ENCODE measurements at places on chromosomes 16 and 17.

- no peak for DNase-seq
These were observed 46.1 kb upstream of the NLK start for GRCh38 chr17:27996202-27997043.

DNA sequence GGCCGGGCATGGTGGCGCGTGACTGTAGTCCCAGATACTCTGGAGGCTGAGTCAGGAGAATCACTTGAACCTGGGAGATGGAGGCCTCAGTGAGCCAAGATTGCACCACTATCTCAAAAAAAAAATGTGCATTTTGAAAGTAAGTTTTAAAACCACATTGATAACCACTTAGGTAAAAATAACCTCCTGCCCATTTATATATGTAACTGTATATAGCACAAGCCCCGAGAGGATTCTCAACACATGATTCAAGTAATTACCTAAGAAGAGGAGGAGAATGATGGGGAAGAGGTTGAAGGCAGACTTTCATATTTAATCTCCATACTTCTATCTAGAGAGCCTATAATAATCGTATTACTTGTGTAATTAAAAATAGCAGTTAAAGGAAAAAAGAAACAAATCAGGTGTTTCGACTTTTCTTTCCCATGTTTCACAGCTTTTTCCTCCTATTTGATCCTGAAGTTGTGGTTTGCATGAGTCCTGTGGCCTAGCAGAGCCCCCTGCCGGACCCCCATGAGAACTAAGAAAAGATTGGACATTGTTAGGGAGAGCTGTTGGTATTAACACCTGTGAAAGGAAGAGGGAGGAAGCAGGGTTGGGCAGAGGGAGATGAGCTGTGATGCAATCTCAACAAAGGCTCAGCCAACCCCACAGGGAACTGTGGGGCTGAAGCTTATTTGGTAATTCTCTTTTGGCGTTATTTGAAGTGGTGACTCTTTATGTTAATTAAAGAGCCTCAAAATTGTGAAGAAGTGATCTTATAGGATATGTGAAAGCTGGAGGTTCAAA, 22.1 kb downstream of the PMFBP1 start:
- DNase-seq, result no peak

GRCh38 chr17:77027271-77027889, 113.4 kb upstream of the SEC14L1 start:
- DNase-seq, result no peak

DNA sequence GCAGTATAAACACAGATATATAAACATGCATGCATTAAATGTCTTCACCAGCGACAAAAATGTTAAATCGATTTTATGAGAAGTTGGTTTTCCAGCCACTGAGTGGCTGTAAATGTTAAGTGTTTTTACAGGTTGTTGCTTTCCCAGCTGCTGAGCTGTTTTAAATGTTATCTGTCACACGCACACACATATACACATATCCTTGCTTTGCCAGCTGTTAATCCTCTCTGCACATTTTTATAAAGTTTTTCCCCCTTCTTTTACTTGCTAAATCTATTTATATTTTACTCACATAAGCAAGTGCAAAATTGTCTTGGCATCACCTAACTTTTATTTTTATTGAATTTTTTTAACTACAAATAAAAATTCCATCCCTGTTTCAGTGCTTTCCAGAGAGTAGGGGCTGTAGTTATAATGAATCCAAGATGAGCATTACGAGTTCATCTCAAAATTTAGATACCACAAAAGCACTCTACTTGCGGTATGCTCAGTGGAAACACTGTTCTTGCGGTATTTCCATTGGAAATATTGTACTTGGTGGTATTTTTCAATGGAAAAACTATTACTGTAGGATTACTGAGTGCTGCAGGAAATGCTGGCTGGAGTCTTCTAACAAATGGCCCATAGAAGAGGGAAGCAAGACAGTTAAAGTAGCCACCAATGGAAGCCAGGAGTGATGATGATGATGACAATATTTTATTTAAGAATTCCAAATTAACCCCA, 124.9 kb upstream of the KCNJ16 start:
- no peak for DNase-seq

DNA sequence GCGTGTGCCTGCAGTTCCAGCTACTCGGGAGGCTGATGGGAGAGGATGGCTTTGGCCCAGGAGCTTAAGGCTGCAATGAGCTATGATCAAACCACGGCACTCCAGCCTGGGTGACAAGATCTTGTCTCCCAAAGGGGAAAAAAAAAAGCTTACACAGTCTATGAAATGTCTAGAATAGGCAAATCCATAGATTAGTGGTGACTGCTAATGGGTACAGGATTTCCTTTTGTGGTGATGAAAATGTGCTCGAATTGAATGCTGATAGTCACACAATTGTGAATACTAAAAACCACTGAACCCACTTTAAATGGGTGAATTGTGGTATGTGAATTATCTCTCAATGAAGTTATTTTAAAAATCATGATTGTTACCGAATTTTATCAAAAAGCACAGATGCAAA, 14.9 kb downstream of the USP7 start:
- DNase-seq, result no peak

- DNase-seq, result no peak
These were observed 53.0 kb downstream of the GPRC5B start for GRCh38 chr16:19831678-19832077.

GRCh38 chr16:54237-54581, 581 bp downstream of the SNRNP25 start:
- no peak for DNase-seq

GRCh38 chr16:31874366-31875111, 932 bp downstream of the ZNF267 start:
- no peak for DNase-seq

DNA sequence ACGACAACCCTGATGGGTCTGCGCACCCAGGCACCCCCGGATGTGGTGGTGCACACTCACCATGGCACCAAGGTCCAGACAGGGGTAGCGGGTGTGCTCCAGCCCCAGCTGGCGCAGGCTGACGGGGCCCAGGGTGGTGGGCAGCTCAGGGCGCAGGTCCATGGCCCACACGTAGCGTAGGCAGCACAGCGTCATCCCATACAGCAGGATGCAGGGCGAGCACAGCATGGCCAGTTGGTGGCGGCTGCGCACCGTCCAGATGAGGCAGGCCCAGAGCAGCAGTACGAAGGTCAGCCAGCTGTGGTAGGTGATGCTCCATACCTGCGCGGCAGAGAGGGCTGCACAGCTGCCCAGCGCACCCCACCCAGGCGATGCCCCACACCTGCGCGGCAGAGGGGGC, 29.8 kb downstream of the CTU2 start:
- DNase-seq, result no peak

GRCh38 chr16:55499951-55500529, 8.8 kb upstream of the LPCAT2 start:
- no peak for DNase-seq

DNA sequence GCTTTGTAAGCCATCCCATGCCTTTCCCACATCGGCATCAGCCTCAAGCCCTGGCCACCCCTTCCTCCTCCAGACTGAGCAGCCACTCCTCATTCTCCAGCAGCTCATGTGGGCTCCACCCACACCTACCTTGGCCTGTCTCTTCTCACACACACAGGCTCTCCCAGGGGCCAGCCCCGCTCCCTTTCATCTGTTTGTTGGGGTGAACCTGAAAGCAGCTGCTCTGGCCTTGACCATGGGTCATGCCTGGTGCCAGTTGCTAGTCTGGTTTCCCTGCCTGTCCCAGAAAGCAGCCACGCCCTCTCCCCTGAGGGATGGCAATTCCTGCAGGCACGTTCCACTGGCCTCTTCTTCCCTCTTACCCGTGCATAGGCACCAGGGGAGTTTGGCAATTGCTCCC, 11.4 kb upstream of the TMEM238L start:
- no peak for DNase-seq

DNA sequence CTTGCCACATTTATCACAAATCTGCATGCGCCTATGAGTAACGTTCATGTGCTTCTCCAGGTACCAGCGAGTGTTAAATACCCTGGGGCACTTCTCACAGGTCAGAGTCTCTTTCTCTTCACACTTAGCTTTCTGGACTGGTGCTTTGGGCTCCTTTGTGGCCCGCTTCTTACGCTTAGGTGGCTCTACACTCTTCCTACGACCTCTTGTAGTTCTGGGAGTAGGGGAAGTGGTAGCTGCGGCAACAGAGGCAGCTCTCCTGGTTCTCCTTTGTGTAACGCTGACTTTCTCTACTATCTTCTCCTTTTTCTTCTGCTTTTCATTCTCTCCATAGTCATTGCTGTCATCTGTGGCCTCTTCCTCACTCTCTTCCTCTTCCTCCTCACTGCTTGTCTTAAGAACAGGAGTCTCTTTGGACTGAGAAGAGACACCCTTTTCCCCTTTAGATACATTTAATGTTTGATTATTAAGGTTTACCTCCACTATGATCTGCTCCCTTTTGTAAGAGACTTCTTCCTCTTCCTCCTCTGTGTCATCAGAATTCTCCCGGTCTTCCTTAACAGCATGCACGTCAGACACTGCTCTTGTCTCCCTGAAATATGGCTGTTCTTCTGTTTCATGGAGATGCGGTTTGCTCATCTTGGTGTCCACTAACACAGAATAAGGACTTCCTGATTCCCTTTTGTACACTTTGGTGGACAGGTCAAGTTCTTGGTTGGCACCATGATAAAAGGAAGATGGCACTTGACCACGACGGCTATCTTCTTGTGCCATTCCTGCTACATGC, 45.0 kb downstream of the ZNF652 start:
- no peak for DNase-seq

GRCh38 chr16:81415751-81416150, 28.9 kb upstream of the CMIP start:
- DNase-seq, result no peak

DNA sequence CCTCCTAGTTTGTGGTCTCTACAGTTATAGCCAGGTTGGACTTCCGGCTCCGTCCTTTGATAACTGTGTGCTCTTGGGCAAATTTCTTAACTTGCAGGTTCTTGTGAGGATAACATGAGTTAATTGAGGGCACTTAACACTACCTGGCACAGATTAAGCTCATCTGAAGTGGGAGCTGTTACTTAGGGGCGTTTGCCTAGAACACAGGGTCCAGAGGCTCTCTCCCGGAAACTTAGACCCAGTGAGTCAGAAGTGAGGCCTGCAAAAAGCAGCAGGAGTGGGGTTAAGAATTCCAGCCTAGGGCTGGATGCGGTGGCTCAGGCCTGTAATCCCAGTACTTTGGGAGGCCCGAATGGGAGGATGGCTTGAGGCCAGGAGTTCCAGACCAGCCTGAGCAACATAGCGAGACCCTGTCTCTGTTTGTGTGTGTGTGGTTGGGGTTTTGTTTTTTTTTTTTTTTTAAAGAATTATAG, 1.4 kb downstream of the MVP start:
- no peak for DNase-seq

DNA sequence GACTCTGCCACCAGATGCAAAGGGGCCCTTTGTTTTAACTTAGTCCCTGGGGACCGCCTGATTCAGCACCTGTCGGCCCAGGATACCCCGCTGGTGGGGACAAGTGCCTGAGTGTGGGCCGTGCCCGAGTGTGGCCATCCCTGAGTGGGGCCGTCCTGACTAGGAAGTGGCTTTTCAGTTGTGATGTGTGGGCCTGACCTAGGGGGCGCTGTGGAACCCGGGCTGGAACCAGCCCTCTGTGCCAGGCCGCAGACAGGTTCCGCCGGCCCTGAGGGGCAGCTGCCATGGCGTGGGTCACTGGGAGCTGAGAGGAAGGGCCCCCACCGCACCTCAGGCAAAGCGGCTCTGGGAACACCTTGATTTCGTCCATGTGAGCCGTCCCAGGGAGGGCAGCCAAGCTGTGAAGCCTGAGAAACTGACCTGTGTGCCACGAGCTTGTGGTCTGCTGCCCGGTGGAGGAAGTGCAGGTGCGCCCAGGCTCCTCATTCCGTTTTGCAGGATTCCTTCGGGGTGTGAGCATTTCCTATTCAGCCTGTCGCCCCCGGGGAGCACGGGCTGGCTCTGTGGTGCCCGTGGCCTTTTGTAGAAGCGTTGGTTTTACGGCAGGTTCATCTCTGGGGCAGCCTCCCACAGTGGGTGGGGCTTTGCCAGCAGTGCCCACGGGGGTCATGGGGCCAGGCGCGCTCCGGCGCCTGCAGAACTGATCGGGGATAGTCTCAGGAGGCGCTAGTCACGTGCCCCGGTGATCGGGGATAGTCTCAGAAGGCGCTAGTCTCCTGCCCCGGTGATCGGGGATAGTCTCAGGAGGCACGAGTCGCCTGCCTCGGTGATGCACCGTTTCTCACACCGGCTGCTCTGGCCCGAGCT, 5.3 kb downstream of the RPL13 start:
- peak; percentile 48 for DNase-seq

DNA sequence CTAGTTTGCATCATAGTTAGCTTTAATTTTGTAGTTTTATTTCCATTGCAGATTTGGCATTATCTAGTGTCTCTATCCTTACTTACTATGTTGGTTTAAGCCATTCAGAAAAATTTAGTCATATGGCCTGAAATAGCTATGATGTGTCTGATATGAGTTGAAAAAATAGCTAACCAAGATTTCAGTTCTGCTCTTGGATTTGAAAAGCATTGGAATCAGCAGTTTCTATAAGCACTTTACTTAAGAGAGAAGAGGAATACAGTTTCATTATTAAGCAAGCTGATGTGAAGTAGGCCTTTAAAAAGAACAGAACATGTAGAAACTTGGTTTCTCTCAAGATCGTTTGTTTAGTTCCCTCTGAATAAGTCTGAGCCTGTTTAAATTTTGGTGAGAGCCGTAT, 25.9 kb downstream of the LPCAT2 start:
- no peak for DNase-seq

GRCh38 chr16:67277294-67277998, 1.9 kb upstream of the PLEKHG4 start:
- no peak for DNase-seq

- DNase-seq, result no peak
These were observed 45.8 kb downstream of the TEX2 start for GRCh38 chr17:64217249-64217691.

DNA sequence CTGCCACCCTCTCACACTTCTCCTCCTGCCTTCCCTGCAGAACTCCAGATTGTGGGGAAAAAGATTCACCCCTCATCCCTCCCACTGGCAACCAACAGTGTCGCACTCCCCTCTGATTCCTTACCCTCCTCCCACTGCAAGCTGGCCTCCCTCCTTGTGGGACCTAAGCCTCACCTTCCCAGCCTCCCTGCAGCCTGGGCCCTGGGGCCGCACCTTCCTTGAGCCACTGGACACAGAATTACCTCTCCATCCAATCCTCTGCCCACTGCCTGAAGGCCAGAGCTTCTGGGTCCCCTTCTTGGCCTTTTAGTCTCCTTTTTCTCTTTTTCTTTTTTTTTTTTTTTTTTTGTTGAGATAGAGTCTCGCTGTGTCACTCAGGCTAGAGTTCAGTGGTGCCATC, 33.9 kb downstream of the NGFR start:
- DNase-seq, result no peak
